ENCODE measurements at places on chromosomes 13 and 19. TPM values are rescaled to one million over a fixed set of nuclear protein-coding genes. Genes with fewer than 3 reads are reported as not detected.

The NKG7 gene
- total RNA-seq = 2.2 TPM

The IGFL3 gene
- total RNA-seq = not detected

The LILRB3 gene
- 15.7 TPM for total RNA-seq

The MEIS3 gene
- 6.2 TPM for total RNA-seq

The DPY19L3 gene
- 35.9 TPM for total RNA-seq

The CXCL17 gene
- total RNA-seq = not detected

The FCER2 gene
- not detected for total RNA-seq

The TSSK6 gene
- total RNA-seq = 4.6 TPM

The IL11 gene
- not detected for total RNA-seq

The GPR4 gene
- total RNA-seq = 6.3 TPM

The ZNF607 gene
- 15.8 TPM for total RNA-seq

The CPAMD8 gene
- 24.2 TPM for total RNA-seq

The SPACA6 gene
- total RNA-seq = 11.9 TPM

The HRC gene
- total RNA-seq = 2.7 TPM

The CRX gene
- total RNA-seq = not detected

The SYDE1 gene
- total RNA-seq = 17.9 TPM

The ERICH6B gene
- not detected for total RNA-seq

The KASH5 gene
- not detected for total RNA-seq

The ZNF181 gene
- 28.1 TPM for total RNA-seq

The WDR88 gene
- total RNA-seq = not detected

The MIA gene
- total RNA-seq = not detected
